CD4-positive, alpha-beta T cell treated with Interleukin-1 beta for 1 hour (primary cell): ENCODE measurements at places on chromosomes 3 and 15.

DNA sequence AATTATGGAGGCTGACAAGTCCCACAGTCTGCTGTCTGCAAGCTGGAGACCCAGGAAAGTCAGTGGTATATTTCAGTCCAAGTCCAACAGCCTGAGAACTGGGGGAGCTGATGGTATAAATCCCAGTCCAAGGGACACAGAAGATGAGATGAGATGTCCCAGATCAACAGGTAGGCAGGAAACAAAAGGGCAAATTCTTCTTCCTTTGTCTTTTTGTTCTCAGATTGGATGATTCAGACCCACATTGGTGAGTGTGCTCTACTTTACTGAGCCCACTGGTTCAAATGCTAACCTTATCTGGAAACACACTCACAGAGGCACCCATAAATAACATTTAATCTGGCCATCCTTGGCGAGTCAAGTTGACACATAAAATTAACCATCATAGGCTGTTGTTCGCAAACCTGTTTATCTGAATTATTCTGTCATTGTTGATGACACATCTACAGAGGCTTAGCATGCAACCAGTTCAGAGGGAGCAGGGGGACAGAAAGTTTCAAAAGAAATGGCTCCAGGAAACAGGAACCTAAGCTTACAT is 62.7 kb upstream of the ITGA11 start:
- DNase-seq = no peak

DNA sequence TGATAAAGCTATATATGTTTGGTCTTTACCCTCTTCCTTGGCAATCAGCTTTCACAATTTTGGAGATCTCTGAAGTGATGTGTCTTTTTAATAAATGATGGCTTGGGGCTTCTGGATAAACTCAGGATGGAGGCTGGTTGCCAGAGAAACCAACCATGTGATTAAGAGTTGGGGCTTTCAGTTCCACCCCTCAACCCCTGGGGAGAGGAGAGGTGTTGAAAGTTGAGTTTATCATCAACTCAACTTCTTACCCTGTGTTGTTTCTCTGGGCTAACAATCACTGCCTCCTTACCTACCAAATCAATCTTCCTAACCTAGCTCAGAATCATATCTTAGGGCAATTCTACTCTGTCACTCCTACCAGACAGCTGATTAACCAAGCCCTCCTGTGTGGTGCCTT is 735.8 kb downstream of the ZPLD1 start:
- no peak for DNase-seq

DNA sequence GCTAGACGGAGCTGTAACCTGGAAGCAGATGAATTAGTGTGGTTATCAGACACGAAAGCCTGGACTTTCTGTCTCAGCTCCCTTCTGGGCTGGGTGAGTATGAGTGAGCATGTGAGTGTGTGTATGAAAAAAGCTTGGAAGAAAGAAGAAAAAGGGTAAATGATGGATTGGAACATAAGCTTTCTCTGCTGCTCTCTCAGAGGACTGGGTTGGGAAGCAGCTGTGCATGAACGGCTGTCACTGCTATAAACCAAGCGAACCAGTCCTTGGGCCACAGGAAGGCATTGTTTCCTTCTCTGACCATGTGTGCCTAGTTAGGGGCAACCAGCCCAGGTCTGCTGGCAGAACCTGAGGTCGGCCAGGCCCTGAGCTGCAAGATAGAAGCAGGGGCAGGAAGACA is 37.0 kb downstream of the UMPS start:
- DNase-seq = no peak

- no peak for DNase-seq
Measured at GRCh38 chr3:171399842-171400241, 60.4 kb downstream of the TNIK start.

GRCh38 chr3:9976721-9977709 is 9.6 kb downstream of the EMC3 start:
- no peak for DNase-seq

DNA sequence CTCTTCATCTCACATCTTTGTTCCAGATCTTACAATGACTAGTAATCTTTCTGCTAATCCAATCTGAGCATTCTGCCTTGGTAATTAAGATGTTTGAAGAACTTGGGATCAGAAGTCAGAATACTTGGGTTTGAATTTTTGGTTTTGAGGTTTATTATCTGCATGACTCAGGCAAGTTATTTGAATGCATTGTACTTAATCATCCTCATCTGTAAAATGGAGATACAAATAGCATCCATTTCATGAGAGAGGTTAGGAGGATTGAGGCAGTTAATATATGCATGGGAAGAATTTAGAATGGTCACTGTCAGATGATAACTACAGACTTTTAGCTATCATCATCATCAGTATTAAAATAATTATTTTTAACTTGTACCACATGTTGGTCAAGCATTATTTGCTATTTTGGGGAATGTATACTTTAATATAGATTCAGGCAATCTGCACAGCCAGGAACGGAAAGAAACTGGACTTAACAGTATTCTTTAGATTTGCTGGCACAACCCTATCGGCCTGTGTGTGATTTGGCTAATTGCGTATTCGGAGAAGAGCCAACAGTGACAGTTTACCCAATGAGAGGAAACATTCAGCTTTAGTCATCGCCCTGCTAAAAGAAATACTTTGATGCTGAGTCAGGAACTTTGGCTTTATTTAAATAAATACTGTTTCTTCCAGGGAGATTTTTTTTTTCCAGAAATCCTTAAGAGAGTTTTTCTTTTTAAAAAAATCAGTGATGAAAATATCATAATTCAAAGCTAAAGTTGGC is 600.0 kb downstream of the ROBO1 start:
- DNase-seq = no peak

- DNase-seq = no peak
Measured at GRCh38 chr3:87317779-87318178, 41.4 kb upstream of the POU1F1 start.

DNA sequence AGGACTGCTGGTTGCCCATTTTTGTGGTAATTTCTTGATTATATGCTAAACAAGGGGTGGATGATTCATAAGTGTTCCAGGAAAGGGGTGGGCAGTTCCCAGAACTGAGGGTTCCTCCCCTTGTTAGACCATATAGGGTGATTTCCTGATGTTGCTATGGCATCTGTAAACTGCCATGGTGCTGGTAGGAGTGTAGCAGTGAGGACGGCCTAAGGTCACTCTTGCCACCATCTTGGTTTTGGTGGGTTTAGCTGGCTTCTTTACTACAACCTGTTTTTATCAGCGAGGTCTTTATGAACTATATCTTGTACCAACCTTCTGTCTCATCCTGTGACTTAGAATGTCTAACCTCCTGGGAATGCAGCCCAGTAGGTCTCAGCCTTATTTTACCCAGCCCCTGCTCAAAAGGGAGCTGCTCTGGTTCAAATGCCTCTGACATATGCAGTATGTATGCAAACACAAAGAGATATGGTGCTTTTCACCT is 46.2 kb downstream of the C3orf38 start:
- DNase-seq = no peak
